Activated T-cell treated with anti-CD3 and anti-CD28 coated beads, Interleukin-2, amount 50 U/mL, for 4 hours (primary cell): ENCODE measurements at places on chromosomes 1 and 21. TPM values are rescaled to one million over a fixed set of nuclear protein-coding genes. Genes with fewer than 3 reads are reported as not detected.

S100A1 gene
- not detected for total RNA-seq

TMEM52 gene
- 2.4 TPM for total RNA-seq

APOBEC4 gene
- not detected for total RNA-seq

RHOU gene
- total RNA-seq: 1.2 TPM

PRMT2 gene
- 25.3 TPM for total RNA-seq

GBP6 gene
- total RNA-seq: 0.55 TPM

DDR2 gene
- total RNA-seq: 0.38 TPM

IL12RB2 gene
- 81.2 TPM for total RNA-seq

DYNLT5 gene
- not detected for total RNA-seq

BGLAP gene
- 2.0 TPM for total RNA-seq

MAP10 gene
- 0.71 TPM for total RNA-seq

CCDC30 gene
- 0.89 TPM for total RNA-seq

WNT9A gene
- 0.08 TPM for total RNA-seq

CLDN19 gene
- total RNA-seq: not detected

SPRR2F gene
- total RNA-seq: not detected

PRELP gene
- total RNA-seq: 0.03 TPM

CELA3A gene
- total RNA-seq: 8.1 TPM

CADM3 gene
- not detected for total RNA-seq
